ENCODE measurements at places on chromosomes 12 and 14.

- no peak for DNase-seq
Observed at GRCh38 chr14:93748208-93749075, 39.8 kb downstream of the PRIMA1 start.

DNA sequence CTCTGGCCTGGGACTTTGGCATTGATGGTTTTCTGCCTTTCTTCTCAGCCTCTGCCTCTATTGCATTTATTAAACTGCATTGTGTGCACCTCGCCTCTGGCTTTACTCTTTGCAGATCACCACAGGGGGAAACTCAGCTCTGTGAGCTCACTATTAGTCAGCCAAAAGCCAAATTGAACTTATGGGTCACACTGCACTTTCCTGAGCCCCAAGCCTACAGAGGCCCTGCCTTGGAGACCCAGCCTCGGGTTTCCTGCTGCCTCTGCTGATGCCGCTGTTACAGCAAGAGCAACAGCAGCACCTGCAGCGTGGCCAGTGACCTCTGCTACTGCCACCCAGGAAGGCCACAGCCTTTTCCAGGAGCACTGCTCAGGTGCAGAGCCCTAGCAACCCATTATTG lies 122.5 kb downstream of the DAD1 start:
- no peak for DNase-seq

- DNase-seq, result no peak
Observed at GRCh38 chr14:55577229-55577628, 2.8 kb upstream of the KTN1 start.

DNA sequence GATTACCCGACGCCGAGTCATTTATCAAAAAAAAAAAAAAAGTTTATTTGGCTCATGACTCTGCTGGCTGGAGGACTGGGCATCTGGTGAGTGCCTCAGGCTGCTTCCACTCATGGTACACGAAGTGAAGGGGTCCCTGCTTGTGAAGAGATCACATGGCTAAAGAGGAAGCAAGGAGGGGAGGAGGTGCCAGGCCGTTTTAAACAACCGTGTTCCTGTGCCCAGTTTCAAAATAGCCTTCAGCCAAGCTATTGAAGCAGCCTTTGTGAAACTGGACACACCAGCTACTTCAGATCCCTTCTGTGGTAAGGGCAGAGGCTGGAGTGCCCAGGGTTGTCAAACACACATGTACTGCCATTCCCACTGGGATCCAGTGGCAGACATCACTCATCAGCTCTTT lies 7.6 kb downstream of the POP5 start:
- DNase-seq, result no peak

DNA sequence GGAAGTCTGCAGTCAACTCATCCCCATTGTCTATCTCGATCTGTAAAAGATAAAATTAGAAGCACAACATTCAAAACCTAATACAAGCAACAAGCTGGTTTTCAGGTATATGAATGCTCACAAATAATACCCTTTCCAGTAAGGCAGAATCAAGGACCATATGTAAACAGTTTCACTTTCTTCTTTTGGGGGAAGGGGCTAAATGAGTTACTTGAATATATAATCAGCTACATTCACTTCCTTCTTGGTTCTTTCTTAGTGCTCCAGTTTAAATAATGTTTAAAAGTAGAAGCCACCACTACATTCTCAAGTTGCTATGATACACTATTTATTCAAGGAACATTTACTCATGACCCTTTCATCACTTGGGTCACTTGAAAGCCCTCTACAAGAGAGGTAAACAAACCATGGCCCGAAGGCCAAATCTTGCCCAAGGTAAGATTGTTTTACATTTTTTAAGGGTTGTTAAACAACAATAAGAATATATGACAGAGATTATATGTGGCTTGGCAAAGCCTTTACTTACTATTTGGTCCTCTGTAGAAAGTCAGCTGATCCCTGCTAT lies 10.3 kb downstream of the TWF1 start:
- no peak for DNase-seq

GRCh38 chr12:95653771-95654546 lies 102.7 kb upstream of the USP44 start:
- no peak for DNase-seq

GRCh38 chr12:49160399-49160798 lies 28.5 kb downstream of the TUBA1A start:
- DNase-seq, result no peak

DNA sequence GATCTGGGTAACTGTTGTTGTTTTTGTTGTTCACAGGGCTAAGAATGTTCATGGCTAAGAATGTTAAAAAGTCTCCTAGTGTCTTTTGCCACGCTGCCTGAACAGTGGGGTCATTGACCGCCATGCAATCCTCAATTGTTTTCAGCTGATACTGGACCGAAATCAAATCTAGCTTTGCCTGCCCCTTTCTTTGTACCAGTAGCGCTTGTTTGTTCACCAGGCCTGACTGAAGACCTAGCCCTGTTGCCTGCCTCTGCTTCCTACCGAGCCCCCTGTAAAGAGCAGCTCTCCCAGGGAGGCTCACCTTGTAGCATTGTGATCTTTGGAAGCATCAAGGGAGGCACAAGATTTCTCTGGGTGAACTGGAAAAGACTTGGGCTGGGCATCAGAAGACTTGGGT lies 6.7 kb downstream of the PSEN1 start:
- DNase-seq, result no peak

DNA sequence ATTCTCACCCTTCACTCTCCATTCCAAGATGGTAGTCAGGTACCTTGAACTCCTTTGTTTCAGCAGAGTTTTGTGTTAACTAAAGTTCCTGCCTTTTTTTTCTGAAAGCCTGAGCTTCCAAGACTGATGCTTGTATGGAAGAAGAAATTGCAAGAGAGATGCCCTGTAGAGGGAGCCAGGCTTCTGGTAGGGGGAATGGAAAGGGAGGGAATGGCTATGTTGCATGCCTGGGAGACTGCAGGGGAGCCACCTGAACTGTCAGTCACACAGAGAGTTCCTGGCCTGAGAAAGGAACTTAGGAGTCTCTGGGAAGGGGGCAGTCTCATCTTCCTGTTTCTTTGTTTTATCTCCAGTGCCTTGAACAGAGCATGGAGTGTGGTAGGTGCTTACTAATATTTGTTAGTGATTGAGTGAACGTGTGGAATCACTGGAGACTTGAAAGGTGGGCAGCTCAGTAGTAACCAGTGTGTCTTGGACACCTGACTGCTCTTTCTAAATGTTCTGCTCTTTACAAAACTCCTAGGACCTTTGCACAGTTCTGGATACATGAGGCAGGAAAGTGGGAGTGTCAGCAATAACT lies 132.2 kb downstream of the ANO4 start:
- DNase-seq, result no peak

GRCh38 chr12:111870706-111871105 lies 28.7 kb downstream of the MAPKAPK5 start:
- DNase-seq, result no peak

DNA sequence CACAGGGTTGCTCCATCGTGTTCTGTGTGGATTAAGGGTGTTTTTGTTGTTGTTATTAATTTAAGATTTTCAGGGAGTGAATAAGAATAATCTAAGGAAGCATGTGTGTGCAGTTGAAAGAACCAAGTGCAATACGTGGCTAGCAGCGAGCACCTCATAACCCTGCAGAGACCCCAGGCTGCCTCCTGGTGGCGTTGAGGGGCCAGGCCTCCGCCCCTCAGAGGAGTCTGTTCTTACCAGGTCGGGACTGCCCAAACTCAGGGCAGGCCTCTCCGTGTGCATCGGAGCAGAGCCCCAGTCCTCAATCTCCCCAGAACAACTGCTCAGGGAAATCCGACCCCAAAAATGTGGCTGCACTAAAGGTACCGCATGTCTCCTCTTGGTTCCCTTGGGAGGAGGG lies 36.8 kb downstream of the IL31 start:
- DNase-seq, result no peak

DNA sequence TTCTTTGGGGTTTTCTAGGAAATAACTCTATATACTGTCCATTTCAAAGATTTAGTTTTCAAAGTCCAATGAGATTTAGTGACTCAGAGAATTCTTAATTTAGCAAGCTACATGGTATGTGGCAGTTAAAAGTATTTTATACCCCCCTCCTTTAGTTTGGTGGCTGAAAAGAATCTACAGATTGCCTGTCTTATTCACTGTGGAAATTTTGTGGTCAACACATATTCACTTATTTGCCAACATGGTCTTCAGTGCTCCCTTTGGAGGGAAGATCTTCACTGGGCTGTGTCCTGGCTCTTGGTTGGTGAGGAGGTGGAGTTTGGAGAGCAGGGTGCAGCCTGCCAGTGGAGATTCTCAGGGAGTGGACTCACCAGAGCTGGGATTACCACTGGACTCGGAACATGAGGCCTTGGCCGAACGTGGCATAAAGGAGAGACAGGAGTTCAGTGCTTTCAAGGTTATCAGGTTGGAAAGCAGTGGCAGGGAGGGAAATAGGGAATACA lies 39.8 kb downstream of the SAMD4A start:
- DNase-seq, result no peak

DNA sequence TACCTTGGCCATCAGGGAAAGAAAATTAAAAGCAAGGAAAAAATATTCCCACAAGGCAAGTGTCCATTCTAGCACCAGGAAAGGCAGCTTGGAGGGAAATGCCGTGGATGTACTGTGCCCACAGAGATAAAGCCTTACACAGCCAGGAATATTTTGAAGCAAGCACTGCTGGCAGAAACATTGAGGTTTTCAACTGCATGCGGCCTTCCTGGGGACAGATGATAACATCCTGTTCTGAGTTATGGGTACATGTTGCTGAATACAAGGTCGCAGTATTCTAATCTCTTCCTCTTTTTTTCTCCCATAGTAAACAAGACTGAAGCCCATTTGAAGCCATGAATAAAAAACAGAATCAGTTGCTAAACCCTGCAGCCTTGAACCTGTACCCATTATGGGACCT lies 197.1 kb downstream of the BTG1 start:
- no peak for DNase-seq
